CD4-positive, alpha-beta T cell (primary cell): ENCODE measurements at places on chromosomes 5 and 9.

- no peak for DNase-seq
Measured at GRCh38 chr9:91729558-91729842, 220.5 kb downstream of the ROR2 start.

DNA sequence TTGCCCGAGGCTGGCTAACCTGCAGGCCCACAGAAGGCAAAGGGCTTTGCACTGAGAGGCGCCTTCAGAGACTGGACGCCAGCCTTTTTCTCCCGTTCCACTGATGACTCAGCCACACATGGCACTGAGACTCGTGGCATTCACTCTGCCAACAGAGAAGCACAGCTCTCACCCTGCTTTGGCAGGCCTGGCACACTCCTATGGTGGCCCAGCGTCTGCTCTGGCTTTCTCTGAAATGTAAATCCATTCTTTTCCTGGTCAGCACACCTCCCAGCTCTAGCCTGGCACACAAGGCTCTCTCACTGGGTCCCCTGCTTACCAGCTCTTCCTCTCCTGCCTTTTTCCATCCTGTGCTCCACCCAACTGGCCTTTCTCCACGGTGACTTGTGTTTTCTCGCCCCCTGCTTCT is 5.9 kb upstream of the MELK start:
- DNase-seq = no peak

- no peak for DNase-seq
Measured at GRCh38 chr9:114478871-114479270, 26.4 kb downstream of the WHRN start.

DNA sequence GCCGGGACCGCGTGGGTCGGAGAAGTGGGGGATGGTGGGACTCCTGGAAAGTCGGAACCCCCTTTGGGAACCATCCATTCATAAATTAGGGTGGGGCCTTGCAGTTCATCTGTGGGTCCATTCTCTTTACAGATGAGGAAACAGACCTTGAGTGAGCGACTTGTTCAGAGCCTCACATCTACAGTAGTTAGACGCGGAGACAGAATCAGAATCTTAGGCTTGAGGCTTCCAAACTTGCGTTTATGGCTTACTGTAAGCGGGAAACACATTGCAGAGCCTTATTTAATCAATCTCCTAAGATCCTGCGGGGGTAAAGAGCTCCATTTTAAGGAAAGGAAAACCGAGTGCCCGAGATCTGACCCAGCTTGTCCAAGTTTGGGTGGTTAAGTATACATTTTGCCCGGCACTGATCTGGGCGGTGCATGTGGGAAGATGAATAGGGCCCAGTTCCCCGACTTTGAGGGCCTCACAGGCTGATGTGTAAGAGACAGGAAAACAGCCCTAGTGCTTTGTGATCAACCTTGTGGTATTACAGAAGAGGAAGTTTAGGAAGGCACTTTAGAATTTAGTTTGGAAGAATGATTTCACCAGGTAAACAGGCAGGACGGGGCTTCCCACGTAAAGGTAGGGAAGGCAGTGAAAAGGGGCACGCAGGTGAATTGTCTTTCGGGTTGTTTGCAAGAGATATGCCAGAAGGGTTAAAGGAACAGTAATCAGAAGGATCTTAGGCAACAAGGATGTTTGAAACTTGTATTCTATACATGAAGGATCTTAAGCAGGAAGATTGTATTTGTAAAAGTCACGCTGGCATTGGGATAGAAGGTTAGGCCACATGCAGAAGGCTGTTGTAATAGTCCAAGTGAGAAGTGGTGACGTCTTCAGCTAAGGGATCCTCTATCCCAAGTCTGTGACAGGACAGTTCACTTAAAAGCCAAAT is 744 bp downstream of the TARS1 start:
- no peak for DNase-seq

- no peak for DNase-seq
Measured at GRCh38 chr9:126715382-126715781, 89.5 kb upstream of the ZBTB43 start.
